ENCODE measurements at places on chromosomes 12 and 14. TPM values are rescaled to one million over a fixed set of nuclear protein-coding genes. Genes with fewer than 3 reads are reported as not detected.

- H3K27ac ChIP-seq: no peak overlapping the region
- H3K27me3 ChIP-seq: no peaks in the 10 kb centered on the region
- no peaks in the 10 kb centered on the region for H3K4me1 ChIP-seq
Measured at GRCh38 chr12:114895827-114896226, 211.9 kb upstream of the TBX3 start.

DNA sequence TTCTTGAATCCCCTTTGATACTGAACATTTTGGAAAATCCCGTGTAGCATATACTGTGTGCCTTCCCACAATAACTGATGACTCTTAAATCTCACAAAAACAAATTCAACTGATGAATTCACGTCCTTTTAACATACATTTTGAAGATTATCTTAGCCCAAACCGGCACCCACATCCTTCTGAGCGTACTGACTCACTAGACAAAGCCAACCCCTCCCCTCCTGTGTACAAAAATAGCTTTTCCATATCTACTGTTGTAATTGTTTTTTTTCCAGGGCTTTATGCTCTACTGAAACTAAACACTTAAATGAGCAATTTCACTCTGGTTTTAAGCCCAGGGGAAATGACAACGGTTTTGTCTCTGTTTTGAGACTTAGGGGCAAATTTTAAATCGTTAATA is 109.4 kb upstream of the ATF7IP start:
- H3K27ac ChIP-seq: peak overlapping the region; percentile 100
- peaks cover 25% of the 10 kb centered on the region for H3K36me3 ChIP-seq
- H3K27me3 ChIP-seq: no peaks in the 10 kb centered on the region
- peak; percentile 76 for DNase-seq

DNA sequence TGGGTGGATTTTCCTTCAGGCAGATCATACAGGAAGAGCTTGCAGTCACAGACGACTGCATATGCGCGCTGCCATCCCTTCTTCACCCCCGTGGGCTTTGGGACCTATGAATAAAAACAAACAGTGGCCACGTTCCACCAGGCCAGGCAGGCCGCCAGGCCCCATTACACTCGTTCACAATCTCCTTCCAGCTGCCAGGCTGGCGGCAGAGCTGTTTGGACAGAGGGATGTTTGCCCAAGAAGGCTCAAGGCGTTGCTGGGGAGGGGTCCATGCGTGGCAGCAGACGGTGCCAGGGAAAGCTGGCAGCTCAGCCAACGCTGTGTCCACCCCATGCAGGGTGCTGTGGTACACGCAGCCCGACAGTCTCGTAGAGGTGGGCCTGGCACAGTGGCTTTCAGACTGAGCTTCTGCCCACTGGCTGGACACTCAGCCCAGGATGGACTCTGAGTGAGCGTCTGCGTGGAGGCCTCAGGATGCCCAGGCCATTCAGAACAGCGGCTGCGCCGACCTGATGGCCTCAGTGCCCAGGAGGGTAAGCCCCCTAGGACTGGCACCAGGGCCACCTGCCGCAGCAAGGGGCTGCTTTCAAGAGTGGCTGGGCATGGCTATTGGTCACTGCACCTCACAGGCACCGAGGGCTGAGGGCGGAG is 27.5 kb downstream of the AMN start:
- no peak overlapping the region for H3K27ac ChIP-seq
- H3K27me3 ChIP-seq: no peaks in the 10 kb centered on the region
- no peaks in the 10 kb centered on the region for H3K36me3 ChIP-seq
- no peak overlapping the region for H3K4me3 ChIP-seq
- peaks cover 22% of the 10 kb centered on the region for H3K4me1 ChIP-seq

Gene REM2
- 0.93 TPM for total RNA-seq

Gene PLEKHD1
- 0.12 TPM for total RNA-seq

DNA sequence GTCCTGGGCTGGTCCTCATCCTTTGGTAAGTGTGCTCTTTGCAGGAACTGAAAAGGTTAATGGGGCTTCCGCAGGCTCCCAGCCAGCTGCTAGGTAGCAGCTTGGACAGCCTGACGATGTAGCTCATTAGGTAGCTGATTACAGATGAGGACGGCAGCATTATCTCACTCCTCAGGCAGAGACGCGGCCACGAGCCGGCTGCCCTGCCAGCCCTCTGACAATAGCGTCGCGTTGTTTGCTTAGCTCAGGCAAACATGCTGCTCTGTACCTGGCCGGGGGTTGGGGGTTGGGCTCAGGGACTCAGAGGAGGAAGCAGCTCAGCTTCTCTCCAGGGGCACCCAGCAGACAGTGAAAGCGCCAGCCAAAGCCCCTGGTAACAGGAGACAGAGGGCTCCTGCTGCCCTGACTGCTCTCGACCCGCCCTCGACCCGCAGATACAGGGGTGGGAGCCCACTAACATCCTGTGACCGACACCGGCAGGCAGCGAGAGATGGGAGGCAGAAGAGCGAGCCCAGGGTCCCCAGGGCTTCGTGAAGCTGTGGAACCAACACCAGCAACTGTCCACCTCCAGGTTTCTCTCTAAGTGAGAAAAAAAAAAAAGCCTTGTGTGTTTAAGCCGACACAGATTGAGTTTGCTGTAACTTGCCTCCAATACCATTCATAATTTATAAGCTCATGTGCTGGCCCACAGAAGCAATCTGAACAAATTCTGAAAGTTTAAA is 53.4 kb upstream of the DLK1 start:
- peaks cover 49% of the 10 kb centered on the region for H3K27me3 ChIP-seq
- H3K4me3 ChIP-seq: no peak overlapping the region
- no peaks in the 10 kb centered on the region for H3K4me1 ChIP-seq
- H3K27ac ChIP-seq: no peak overlapping the region
- no peak for DNase-seq
- no peaks in the 10 kb centered on the region for H3K36me3 ChIP-seq

DNA sequence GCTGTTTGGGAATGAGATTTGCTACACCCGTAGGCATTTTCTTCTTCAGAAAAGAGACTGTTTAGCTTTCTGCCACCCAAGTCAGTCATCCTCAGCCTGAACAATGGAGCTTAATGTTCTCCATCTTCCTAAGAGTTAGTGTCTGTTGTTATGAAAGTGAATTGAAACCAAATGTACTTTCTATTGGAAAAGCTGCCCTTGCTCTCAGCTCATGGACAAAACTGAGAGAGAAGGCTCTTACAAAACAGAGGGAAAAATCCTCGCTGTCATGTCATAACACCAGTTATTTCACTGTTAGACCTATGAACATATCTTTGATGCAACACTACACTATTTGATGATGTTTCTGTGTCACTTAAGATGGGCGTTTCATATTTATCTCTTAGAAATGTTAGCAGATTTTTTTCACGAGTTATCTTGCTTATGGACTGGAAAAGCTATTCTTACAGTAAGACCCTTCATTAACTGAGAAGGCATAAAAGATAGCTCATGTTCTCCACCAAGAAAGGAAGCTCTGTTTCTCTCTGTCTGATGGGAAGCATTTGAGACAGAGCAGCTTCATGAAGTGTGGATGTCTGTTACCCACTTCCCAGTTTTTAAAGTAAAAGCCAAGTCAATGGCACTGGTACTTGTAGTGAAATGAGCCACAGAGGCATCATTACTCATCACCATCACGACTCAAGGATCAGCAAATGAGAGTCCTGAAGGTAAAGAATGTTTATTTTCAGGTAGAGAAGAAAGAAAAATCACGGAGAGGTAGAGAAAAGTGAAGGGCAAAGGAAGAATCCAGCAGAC is 483.9 kb downstream of the ZFP36L1 start:
- H3K4me1 ChIP-seq: peaks cover 11% of the 10 kb centered on the region
- H3K27ac ChIP-seq: no peak overlapping the region
- no peak overlapping the region for H3K4me3 ChIP-seq
- no peaks in the 10 kb centered on the region for H3K27me3 ChIP-seq
- peaks cover 1% of the 10 kb centered on the region for H3K36me3 ChIP-seq

DNA sequence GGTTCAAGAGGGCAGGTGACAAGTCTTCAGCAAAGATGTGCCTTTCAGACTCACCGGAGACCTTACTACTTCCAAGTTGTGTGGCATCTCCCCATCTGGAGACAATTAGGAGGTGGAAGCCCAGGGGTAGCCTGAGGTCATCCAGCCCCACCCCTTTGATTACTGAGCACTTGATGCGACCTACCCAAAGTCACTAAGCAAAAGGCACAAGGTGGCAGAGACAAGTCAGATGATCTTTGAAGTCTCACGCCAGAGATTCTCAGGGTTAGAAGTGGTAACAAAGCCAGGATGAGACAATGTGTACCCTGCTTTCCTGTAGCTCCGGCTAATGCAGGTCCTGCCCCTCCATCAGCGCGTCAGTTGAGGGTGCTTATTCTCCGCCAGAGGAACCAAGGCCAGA is 1.4 kb upstream of the FOXN3 start:
- no peaks in the 10 kb centered on the region for H3K27me3 ChIP-seq
- H3K4me3 ChIP-seq: peak overlapping the region; percentile 89
- H3K27ac ChIP-seq: peak overlapping the region; percentile 96
- DNase-seq: peak; percentile 46
- peaks cover 47% of the 10 kb centered on the region for H3K4me1 ChIP-seq

DNA sequence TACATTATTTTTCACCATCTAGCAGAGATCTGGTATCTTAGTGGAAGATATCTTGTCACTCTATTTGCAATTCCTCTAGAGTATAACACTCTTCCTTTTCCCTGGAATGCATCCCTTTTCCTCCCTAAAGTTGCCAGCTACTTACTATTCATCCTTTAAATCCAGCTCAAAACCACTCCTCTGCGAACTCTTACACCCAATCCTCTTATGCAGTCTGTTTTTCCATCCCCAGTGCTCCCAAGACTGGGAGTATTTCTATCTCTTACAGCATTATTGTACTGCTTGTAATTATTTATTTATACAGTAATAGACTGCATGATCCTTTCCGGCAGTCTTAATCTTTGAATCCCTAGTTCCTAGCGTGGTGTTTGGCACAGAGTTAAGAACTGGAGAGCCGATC is 2.9 kb upstream of the SRGAP1 start:
- H3K27ac ChIP-seq: no peak overlapping the region
- H3K4me1 ChIP-seq: peaks cover 10% of the 10 kb centered on the region
- no peak overlapping the region for H3K4me3 ChIP-seq
- H3K36me3 ChIP-seq: no peaks in the 10 kb centered on the region
- peaks cover 32% of the 10 kb centered on the region for H3K27me3 ChIP-seq

Gene GPRC5A
- total RNA-seq: not detected

Gene MYF6
- not detected for total RNA-seq

GRCh38 chr12:4954621-4955354 is 45.1 kb downstream of the KCNA1 start:
- DNase-seq: no peak
- H3K36me3 ChIP-seq: no peaks in the 10 kb centered on the region
- H3K27me3 ChIP-seq: peaks cover 59% of the 10 kb centered on the region
- no peak overlapping the region for H3K4me3 ChIP-seq
- no peak overlapping the region for H3K27ac ChIP-seq

DNA sequence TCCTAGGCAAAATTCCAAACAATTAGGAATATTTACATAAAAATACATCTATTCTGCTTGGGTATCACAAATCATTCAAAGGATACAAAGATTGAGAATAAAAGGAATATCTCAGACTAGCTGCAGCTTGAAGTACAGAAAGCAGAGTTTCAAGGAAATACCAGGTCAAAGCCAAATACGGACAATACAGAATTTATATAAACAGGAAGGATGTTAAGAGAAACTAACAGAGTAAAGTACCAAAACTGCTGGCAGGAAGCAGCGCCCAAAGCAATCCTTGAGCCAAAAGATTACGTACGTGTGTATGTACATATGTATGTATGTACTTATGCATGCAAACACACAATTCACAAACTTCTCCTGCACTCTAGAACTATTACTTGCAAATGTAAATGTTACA is 86.6 kb downstream of the PPP1R12A start:
- no peaks in the 10 kb centered on the region for H3K27me3 ChIP-seq
- DNase-seq: peak; percentile 51
- peaks cover 42% of the 10 kb centered on the region for H3K36me3 ChIP-seq
- H3K4me1 ChIP-seq: peaks cover 28% of the 10 kb centered on the region

- H3K4me3 ChIP-seq: peak overlapping the region; percentile 39
- H3K27ac ChIP-seq: no peak overlapping the region
- peaks cover 36% of the 10 kb centered on the region for H3K27me3 ChIP-seq
- peak; percentile 72 for DNase-seq
- H3K4me1 ChIP-seq: peaks cover 42% of the 10 kb centered on the region
- H3K36me3 ChIP-seq: peaks cover 1% of the 10 kb centered on the region
Measured at GRCh38 chr12:50055831-50056638, 1.4 kb upstream of the ASIC1 start.

Gene DNAI7
- total RNA-seq: 0.18 TPM

DNA sequence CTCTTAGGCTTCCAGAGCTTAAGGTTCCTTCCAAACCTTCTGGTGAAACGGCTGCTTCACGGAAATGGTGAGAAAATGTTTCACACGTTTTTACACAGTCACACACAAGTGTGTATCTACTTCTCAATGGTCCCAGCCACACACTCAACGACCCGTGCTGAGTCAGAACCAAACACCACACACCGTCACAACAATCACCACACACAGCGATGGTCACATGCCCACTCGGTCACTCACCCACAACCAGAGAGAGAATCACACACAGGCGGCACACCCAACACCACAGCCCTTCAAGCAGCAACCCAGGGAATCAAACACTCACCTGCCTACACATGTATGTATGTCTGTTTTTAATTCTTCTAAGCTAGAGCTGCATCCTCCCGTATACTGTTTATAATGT is 12.6 kb upstream of the PLEKHD1 start:
- no peak overlapping the region for H3K27ac ChIP-seq
- peaks cover 9% of the 10 kb centered on the region for H3K27me3 ChIP-seq
- DNase-seq: peak; percentile 67
- no peak overlapping the region for H3K4me3 ChIP-seq
- no peaks in the 10 kb centered on the region for H3K36me3 ChIP-seq

Gene C3AR1
- total RNA-seq: 10.7 TPM

DNA sequence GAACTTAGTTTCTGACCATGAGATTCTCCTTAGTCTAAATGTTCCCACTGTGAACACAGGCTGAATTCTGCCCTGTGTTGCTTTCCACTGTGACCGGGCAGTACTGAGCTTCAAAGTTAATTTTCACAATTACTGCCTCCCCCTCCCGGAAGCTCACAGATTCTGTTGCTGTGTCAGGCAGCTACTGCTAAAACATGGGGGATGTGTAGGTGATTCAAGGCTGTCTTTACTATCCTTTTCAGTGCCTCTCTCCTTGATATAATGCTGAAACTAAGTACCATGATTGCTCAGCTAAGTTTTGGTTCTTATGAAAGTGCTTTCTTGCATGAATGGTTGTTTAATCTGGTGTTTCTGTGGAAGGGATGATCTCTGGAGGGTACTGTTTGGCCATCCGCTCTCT is 428.3 kb upstream of the NOVA1 start:
- no peak overlapping the region for H3K4me3 ChIP-seq
- H3K4me1 ChIP-seq: no peaks in the 10 kb centered on the region
- no peaks in the 10 kb centered on the region for H3K36me3 ChIP-seq
- DNase-seq: no peak

Gene CCT2
- total RNA-seq: 193 TPM

DNA sequence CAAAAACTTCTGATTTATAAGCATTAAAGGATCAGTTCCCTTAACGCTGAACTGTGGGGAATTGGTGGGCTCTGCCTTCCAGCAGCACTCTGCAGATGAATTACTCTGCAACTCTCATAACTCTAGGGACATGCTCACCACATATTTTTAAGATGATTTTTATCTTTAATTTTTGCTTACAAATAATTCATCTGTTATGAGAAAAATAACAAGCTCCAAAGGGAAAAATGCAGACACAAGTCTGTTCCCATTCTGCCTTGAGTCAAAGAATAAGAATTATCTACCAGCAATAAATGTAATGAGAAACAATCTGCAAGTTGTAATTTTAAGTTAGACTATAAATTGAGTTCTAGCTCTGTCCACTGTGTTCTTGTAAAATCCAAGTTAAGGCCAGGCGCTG is 133.1 kb upstream of the MDM1 start:
- H3K27me3 ChIP-seq: no peaks in the 10 kb centered on the region
- peaks cover 6% of the 10 kb centered on the region for H3K36me3 ChIP-seq
- DNase-seq: no peak
- no peak overlapping the region for H3K4me3 ChIP-seq
- H3K27ac ChIP-seq: no peak overlapping the region
- H3K4me1 ChIP-seq: peaks cover 25% of the 10 kb centered on the region

GRCh38 chr14:22780105-22780679 is 13.7 kb downstream of the OXA1L start:
- no peak for DNase-seq
- H3K4me3 ChIP-seq: no peak overlapping the region
- no peaks in the 10 kb centered on the region for H3K4me1 ChIP-seq
- H3K36me3 ChIP-seq: peaks cover 1% of the 10 kb centered on the region

Measured in activated CD8-positive, alpha-beta memory T cell treated with anti-CD3 and anti-CD28 coated beads, Interleukin-2, amount 10 ng/mL, durations not matched to agents 7 days and 5 days (primary cell).